ENCODE measurements at places on chromosomes 12 and 14. TPM values are rescaled to one million over a fixed set of nuclear protein-coding genes. Genes with fewer than 3 reads are reported as not detected.

DNA sequence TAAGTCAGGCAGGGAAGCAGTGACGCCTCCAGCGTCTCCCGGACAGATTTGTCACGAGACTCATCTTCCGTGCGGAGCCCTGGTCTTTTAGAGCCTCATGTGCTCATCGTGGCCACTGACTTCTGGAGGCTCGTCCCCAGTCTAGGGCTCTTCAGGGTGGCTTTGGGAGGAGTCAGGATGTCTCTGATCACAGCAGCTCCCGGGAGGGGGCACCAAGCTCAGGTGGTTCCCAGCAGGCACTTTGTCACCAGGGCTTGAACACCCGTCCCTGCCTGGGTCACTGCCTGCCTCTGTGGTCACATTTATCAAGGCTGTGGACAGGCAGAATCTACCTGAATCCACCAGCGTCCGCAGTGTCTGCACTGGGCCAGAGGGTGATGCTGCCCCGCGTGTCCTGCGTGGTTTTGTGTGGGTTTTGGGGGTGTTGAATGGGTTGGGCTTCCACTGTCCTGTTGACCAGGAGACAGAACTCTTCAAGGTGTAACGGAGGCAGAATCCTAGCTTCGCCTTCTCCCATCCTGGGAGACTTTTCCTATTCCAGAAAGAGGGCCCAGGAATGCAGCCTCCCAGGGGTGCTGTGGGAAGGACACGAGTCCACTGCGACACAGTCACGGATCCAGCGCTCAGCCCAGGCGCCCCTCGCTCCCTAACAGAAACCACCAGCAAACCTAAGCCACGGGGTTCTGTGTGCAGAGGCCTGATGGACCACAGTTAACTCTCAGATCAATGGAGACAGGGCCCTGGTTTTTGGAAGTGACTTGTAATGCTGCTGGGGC lies 132.3 kb downstream of the ADGRD1 start:
- H3K36me3 ChIP-seq, result no peaks in the 10 kb centered on the region
- H3K4me1 ChIP-seq, result no peaks in the 10 kb centered on the region
- no peak overlapping the region for H3K4me3 ChIP-seq

- H3K27me3 ChIP-seq, result no peaks in the 10 kb centered on the region
- peaks cover 10% of the 10 kb centered on the region for H3K4me1 ChIP-seq
- H3K4me3 ChIP-seq, result no peak overlapping the region
These were observed 67.8 kb downstream of the HMGA2 start for GRCh38 chr12:65891987-65892481.

The KRT71 gene
- total RNA-seq, result not detected

The APPL2 gene
- 44.8 TPM for total RNA-seq

The STYK1 gene
- total RNA-seq, result 0.49 TPM

- no peak for DNase-seq
- no peaks in the 10 kb centered on the region for H3K36me3 ChIP-seq
These were observed 34.4 kb downstream of the PROX2 start for GRCh38 chr14:74841230-74842207.

DNA sequence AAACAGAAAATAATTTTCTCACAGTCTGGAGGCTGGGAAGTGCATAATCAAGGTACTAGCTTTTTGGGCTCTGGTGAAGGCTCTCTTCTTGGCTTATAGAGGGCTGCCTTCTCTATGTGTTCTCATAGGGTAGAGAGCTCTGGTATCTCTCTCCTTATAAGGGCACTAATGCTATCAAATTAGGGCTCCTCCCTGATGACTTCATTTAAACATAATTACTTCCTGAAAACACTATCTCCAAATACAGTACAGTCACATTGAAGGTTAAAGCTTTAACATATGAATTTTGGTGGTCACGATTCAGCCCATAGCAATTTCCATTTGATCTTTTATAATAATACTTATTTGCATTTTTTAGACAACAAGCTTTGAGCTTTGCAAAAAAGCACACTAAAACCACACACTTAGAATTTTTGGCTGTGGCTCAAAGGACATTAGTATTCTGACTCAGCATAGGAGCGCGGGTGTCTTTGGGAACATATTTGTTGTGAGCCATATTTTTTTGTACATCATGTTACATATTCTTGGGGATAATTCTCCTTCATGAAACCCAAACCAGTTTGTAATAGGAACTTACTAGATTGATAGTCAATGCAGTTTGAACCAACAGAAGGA lies 808.1 kb upstream of the FBXO33 start:
- no peak for DNase-seq
- H3K27ac ChIP-seq, result no peak overlapping the region
- H3K4me1 ChIP-seq, result no peaks in the 10 kb centered on the region
- no peaks in the 10 kb centered on the region for H3K36me3 ChIP-seq
- H3K4me3 ChIP-seq, result no peak overlapping the region

DNA sequence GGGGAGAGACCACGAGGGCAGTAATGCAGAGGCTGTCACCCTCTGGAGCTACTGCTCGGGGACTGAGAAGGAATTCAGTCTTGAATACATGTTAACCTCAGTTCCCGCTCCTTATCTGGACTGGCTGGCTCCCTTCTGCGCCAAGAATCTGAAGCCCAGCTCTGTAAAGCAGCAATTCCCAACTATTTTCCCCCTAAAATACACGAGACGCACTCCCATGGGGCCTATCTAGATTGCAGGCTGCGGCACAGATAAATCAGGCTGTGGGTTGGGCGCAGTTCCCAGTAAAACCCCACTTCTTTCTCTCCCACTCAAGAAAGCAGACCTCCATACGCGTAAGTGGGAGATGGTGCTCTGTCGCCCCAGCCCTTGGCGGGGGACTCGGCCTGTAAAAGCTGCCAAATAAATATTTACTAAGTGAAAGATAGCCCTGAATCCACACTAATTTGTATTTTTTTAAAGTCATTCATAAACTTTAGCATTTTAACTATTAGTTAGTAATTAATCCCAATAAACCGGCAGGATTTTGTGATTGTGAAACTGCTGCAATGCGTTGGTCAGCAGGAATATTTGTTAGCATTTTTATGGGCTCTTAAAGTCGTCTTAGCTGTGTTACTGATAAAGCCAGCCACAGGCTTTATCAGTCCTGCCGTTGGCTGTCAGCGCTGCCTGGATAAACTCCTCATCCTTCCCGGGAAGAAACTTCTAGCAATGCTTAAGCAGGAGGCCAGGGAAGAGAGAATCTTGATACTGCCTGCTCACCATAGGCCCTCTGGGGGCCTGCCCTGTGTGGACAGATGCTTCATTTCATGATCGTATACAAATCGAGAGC lies 17.8 kb downstream of the FBXL14 start:
- peaks cover 29% of the 10 kb centered on the region for H3K4me1 ChIP-seq
- no peaks in the 10 kb centered on the region for H3K36me3 ChIP-seq

DNA sequence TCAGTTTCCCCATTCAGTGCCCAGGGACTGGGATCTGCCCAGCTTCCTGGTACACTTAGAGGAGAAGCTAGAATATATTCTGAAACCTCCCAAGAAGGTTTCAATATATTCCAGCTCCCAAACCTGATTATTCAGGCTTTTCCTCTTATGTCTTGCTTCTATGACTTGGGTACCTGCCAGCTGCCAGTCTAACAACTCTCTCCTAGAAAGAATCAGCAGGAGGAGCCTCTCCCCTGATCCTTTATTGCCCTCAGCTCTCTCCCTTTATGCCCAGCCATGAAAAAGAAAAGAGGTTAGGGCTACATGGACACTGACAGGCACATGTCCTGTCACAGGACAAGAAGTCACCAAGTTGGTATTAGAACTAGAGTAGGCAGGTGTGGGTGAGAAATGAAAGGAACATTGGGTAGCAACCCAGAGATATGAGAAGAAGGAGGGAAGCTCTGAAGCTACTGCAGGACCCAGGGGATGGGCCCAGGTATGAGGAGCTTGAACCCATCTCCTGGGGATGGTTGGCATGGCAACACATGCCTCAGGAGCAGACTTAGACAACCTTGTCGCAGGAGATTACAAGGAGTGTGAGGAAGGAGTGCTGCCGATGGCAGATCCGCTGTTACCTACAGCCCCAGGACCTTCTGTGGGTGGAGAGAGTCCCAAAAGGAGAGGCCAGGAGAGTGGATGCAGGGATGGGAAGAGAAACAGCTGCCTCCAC lies 2.0 kb upstream of the CACNB3 start:
- no peak for DNase-seq
- peak overlapping the region; percentile 84 for H3K27ac ChIP-seq
- peak overlapping the region; percentile 95 for H3K4me3 ChIP-seq
- H3K4me1 ChIP-seq, result peaks cover 80% of the 10 kb centered on the region

- H3K4me1 ChIP-seq, result no peaks in the 10 kb centered on the region
- H3K4me3 ChIP-seq, result no peak overlapping the region
- DNase-seq, result no peak
- H3K27me3 ChIP-seq, result no peaks in the 10 kb centered on the region
- H3K36me3 ChIP-seq, result no peaks in the 10 kb centered on the region
These were observed 6.6 kb downstream of the POMT2 start for GRCh38 chr14:77314043-77314442.

DNA sequence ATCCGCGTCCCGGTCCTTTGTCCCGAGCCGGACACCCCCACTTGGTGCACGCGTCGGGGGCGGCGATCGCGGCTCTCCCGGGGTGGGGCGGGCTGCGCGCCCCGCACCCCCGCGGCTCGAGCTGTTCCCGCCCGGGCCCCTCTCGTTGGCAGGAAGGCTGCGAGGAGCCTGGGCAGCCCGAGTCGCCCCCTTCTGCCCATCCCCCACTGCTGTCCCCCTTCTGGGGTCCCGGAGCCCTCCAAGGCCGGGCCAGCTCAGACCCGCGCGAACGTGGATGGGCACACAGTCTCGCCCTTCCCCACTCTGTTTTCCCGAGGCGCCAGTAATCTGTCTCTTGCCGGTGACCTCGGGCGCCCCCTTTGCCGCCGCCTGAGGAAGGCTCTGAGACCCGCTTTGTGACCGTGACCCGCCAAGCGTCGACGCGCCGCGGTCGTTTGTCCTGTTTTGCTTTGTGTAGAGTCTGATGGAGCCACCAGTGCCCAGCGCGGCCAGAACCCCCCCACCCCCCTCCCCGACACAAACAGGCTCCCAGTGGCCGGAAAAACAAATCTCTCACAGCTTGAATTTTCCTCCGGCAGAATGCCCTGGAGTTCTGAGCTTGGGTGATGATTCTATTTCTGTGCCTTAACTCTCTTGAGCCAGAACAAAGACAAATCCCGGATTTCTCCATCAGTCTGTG lies 610 bp downstream of the C14orf132 start:
- no peaks in the 10 kb centered on the region for H3K36me3 ChIP-seq
- H3K4me3 ChIP-seq, result peak overlapping the region; percentile 80
- peaks cover 12% of the 10 kb centered on the region for H3K4me1 ChIP-seq
- H3K27ac ChIP-seq, result peak overlapping the region; percentile 65
- no peak for DNase-seq

GRCh38 chr14:87149583-87150354 lies 843.2 kb downstream of the GALC start:
- no peak overlapping the region for H3K4me3 ChIP-seq
- H3K36me3 ChIP-seq, result no peaks in the 10 kb centered on the region
- no peaks in the 10 kb centered on the region for H3K4me1 ChIP-seq
- no peak for DNase-seq
- H3K27me3 ChIP-seq, result no peaks in the 10 kb centered on the region

- DNase-seq, result no peak
- no peaks in the 10 kb centered on the region for H3K36me3 ChIP-seq
- H3K27me3 ChIP-seq, result no peaks in the 10 kb centered on the region
- H3K4me3 ChIP-seq, result no peak overlapping the region
- no peaks in the 10 kb centered on the region for H3K4me1 ChIP-seq
- H3K27ac ChIP-seq, result no peak overlapping the region
These were observed 47.3 kb downstream of the PDE6H start for GRCh38 chr12:15020156-15020555.

GRCh38 chr14:68694516-68695235 lies 98.2 kb downstream of the ZFP36L1 start:
- no peak for DNase-seq
- no peaks in the 10 kb centered on the region for H3K36me3 ChIP-seq
- no peak overlapping the region for H3K27ac ChIP-seq
- H3K27me3 ChIP-seq, result no peaks in the 10 kb centered on the region

The IRAK3 gene
- 76.3 TPM for total RNA-seq

The SCYL2 gene
- 35.8 TPM for total RNA-seq

The SYCP3 gene
- 3.5 TPM for total RNA-seq

DNA sequence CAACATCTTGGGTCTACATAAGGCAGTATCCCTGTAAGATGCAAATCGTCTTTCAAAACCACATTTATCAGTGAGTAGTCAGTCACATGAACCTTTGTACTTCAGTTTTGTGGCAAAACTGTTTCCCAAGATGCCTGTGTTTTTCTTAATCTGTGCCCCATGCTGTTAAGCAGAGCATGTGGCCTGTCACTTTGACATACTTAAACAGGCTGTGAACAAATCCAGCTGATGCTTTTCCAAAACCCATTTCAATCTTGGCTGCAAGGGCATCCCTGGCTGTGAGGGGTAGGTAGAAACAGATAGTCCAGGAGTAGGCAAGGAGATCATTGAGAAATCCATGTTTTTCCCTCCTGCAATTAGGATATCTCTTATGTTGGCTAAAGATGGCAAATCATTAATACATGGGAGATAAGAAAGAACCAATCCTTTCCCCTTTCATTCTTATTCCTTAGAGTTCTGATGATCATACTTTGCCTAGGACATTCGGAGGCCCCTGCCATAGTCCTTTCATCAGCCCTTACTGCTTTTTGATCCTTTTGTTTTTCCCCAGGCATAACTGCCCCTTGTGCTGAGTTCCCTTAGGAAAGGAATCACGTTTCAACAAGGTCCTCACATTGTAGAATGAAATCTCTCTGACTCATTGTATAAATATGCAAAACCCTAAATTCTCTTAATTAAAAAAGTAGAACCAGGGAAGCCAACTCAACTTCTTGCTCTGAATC lies 121.1 kb upstream of the EEA1 start:
- H3K4me3 ChIP-seq, result no peak overlapping the region
- H3K27me3 ChIP-seq, result no peaks in the 10 kb centered on the region
- no peaks in the 10 kb centered on the region for H3K36me3 ChIP-seq
- no peaks in the 10 kb centered on the region for H3K4me1 ChIP-seq

DNA sequence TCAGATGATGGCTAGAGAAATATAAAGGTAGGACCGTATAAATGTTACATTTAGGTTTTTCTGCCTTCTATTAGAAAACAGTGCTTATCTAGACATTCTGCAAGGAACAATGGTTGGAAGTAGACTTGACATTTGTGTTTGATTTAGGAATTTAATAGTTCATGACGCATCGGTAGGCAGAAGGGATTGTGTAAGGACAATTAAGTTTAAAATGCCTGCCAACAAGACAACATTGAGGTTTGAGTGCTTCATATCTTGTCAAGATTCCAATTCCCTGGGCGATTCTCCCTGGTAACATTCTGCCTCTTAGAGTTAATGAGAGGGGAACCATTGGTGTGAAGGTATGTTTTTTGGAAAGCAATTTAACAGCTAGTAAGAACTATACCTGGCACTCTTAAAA lies 186.8 kb upstream of the RBM19 start:
- H3K27me3 ChIP-seq, result no peaks in the 10 kb centered on the region
- no peak overlapping the region for H3K4me3 ChIP-seq
- H3K4me1 ChIP-seq, result no peaks in the 10 kb centered on the region
- no peaks in the 10 kb centered on the region for H3K36me3 ChIP-seq

The NR1H4 gene
- not detected for total RNA-seq

GRCh38 chr14:102029956-102030355 lies 56.9 kb downstream of the HSP90AA1 start:
- H3K36me3 ChIP-seq, result peaks cover 99% of the 10 kb centered on the region
- no peak for DNase-seq
- no peak overlapping the region for H3K4me3 ChIP-seq
- no peak overlapping the region for H3K27ac ChIP-seq
- no peaks in the 10 kb centered on the region for H3K4me1 ChIP-seq
- no peaks in the 10 kb centered on the region for H3K27me3 ChIP-seq

GRCh38 chr14:88831284-88831683 lies 6.8 kb downstream of the TTC8 start:
- no peak overlapping the region for H3K4me3 ChIP-seq
- H3K4me1 ChIP-seq, result peaks cover 24% of the 10 kb centered on the region
- H3K36me3 ChIP-seq, result no peaks in the 10 kb centered on the region
- no peak overlapping the region for H3K27ac ChIP-seq
- no peaks in the 10 kb centered on the region for H3K27me3 ChIP-seq
- DNase-seq, result no peak

GRCh38 chr14:86022031-86022629 lies 492.2 kb downstream of the FLRT2 start:
- no peaks in the 10 kb centered on the region for H3K4me1 ChIP-seq
- H3K36me3 ChIP-seq, result no peaks in the 10 kb centered on the region
- H3K27me3 ChIP-seq, result no peaks in the 10 kb centered on the region

The SMCO3 gene
- 1.3 TPM for total RNA-seq

The PLEKHD1 gene
- total RNA-seq, result 0.46 TPM
